Hepatic stellate cell (primary cell): ENCODE measurements at places on chromosomes 2 and 18.

DNA sequence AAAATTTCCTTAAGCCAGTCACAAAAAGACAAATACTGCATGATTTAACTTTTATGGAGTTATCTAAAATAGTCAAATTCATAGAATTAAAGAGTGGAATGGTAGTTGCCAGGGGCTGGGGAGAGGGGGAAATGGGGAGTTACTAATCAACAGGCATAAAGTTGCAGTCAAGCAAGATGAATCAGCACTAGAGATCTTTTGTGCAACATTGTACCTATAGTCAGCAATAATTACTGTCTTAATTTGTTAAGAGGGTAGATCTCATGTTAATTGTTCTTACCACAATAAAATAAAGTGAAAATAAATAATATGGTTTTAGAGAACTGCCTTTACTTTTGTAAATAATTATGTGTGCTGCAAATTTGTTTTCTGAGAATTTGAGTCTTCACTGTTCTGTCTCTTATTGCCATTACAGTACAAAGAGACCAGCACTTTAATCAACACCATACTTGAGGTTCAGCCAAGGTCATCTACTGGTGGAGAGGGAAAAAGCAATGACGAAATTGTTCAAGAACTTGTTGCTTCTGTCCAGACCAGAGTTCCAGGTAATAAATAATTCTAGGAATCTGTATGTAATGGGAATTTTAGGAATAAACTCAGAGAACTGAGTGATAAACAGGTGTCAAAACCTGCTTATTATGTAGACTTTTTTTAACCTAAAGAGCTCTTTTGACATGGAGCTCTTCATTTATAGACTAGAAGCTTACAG lies 75.5 kb downstream of the TRABD2A start:
- no peak for DNase-seq

DNA sequence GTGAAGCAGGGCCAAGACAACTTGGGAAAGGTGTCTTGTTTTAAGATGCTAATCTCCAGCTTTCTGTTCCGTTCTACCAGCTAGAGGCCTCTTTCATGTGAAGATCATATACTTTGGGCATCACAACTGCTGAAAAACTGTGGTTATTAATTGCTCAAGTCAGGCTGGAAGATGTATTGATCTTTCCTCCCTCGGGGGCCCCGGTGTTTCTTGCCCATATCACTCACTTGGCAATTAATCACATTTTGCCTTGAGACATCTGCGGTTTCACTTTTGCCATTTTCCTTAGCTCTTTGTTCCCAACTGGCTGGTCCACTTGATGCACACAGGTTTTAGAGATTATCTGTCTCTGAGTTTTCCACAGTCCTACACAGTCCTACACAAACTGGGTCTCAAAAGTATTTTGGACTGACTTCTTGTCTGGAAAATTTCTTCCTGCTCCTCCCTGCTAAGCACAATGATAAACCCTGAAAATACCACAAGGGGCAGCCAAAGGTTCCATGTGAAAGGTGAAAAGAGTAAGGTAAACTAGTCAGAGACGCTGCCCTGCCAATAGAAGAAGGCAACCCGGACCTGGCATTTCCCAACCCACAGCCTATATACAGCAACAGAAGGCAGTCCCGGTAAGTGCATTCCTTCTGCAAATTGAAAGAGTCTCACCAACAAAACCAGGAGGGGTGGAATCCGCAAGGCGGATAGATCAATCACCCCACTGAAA lies 181.0 kb downstream of the AFF3 start:
- DNase-seq, result no peak

GRCh38 chr2:149192427-149192826 lies 138.0 kb upstream of the LYPD6 start:
- no peak for DNase-seq

- DNase-seq, result no peak
Measured at GRCh38 chr2:163302141-163302540, 433.7 kb downstream of the FIGN start.

- no peak for DNase-seq
Measured at GRCh38 chr2:231394211-231395141, 1.0 kb upstream of the B3GNT7 start.

- no peak for DNase-seq
Measured at GRCh38 chr2:675460-675859, 1.7 kb downstream of the TMEM18 start.

- no peak for DNase-seq
Measured at GRCh38 chr18:9827211-9827792, 58.5 kb upstream of the TXNDC2 start.

GRCh38 chr2:103873716-103874351 lies 980.1 kb upstream of the POU3F3 start:
- no peak for DNase-seq

DNA sequence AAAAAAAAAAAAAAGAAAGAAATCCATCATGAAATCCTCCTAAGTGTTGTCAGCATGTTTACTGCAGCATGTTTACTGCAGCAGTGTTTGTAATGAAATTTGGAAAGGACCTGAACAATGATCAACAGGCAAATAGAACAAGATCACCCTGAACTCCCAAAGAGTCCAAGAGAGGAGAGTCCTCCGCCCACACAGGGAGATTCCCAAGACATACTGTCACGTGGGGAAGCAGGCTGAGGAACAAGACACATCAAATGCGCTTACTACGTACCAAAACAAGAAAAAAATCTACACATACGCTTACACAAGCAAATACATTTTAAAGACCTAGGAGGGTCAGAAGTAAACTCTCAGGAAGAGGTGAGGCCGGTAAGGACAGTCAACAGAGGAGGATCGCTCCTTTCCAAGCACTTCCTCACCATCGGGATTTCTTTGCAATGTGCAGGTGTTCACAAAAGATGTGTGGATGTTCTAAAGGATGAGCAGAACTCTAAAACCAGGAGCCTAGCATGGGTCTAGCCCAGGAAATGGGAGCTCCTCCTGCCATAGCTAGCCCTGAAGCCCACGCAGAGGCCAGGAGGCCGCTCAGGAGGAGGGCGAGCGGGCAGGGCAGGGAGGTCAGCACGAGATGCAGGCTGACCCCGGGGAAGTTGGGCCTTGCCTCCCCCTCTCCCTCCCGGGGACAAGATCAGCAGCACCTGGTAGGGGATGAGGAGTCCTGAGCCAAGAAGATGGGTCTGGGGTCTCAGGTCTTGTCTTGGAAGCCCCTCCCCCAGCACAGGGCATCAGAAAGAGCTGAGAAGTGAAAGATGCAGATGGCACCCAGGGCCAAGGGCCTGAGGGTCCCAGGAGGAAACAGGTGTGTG lies 66.4 kb downstream of the ZNF516 start:
- DNase-seq, result no peak

GRCh38 chr2:7915302-7916091 lies 766.4 kb upstream of the ID2 start:
- no peak for DNase-seq

GRCh38 chr2:95012881-95013550 lies 12.5 kb upstream of the MAL start:
- no peak for DNase-seq

- DNase-seq, result no peak
Measured at GRCh38 chr18:67650686-67651385, 134.3 kb upstream of the DSEL start.

DNA sequence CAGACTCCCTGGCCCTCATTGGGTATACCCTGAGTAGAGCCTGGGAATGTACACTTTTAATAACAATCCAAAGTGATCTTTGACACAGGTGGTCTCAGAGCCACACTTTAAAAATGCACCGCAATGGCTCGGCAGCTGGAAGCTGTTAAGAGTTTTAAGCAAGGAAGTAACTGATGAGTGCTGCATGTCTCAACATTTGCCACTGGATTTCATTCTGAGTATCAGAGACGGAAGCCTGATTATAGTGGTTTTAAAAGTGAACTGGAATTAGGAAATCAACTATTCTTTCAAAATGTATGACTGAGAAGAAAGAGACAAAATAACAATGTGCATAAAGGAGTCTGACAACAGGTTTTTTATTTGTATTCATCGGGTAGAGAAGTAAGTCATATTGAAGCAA lies 7.5 kb downstream of the MBOAT2 start:
- DNase-seq, result no peak

- no peak for DNase-seq
Measured at GRCh38 chr18:21406116-21406515, 164.1 kb downstream of the GREB1L start.

- DNase-seq, result peak; percentile 23
Measured at GRCh38 chr18:13374468-13375301, 156.1 kb downstream of the LDLRAD4 start.

DNA sequence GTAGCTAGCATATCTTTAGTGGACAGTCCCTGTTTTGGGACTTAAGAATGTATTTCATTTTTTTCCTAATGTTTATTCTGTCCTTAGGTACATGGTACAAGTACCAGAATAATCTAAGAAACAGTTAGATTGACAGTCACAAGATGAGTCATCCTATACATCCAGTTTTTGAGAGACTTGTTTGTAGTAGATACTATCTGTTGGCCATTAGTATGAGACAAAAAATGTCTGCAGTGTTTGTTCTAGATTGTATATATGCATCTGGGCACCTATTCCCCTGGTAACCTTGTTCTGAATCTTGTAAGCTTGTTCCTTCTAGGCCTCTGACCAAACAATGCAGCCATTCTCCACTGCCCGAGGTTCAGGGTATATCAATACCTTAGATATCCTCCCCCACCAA lies 1343.5 kb downstream of the SUCLG1 start:
- no peak for DNase-seq

DNA sequence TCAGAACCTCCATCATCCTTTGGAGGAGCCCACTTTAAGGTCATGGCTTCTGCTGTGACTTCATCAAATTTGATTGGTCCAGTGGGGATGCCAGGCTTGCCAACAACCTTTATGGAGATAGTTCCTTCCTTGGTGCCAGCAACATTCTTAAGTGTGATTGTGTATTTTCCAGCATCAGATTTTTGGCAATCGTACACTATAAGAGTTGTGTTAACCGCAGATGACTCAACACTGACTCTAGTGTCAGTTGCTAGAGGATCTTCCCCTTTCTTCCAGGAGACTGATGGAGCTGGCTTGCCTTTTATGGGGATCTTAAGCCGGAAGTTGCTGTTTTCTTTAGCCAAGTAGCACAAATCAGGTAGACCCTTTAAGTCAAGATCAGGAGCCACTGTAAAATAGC lies 98.7 kb downstream of the PLEKHA3 start:
- no peak for DNase-seq

DNA sequence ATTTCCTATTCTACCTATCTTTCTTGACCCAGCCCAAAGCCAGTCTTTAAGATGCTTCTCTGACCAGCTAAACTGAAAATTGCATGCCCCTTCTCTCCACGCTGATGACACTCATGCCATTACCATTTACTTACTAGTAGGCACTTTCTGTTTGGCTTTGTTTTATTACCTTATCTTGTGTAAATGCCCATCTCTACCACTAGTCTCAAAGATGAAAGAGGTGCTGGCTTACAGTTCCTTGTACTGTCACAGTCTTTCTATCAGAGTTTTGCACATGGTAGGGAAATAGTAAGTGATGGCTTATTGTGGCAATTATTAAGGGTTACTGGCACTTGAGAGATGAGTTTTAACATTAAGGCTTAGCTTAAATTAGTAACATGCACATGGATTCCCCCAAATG lies 352.1 kb downstream of the RBM43 start:
- DNase-seq, result no peak

DNA sequence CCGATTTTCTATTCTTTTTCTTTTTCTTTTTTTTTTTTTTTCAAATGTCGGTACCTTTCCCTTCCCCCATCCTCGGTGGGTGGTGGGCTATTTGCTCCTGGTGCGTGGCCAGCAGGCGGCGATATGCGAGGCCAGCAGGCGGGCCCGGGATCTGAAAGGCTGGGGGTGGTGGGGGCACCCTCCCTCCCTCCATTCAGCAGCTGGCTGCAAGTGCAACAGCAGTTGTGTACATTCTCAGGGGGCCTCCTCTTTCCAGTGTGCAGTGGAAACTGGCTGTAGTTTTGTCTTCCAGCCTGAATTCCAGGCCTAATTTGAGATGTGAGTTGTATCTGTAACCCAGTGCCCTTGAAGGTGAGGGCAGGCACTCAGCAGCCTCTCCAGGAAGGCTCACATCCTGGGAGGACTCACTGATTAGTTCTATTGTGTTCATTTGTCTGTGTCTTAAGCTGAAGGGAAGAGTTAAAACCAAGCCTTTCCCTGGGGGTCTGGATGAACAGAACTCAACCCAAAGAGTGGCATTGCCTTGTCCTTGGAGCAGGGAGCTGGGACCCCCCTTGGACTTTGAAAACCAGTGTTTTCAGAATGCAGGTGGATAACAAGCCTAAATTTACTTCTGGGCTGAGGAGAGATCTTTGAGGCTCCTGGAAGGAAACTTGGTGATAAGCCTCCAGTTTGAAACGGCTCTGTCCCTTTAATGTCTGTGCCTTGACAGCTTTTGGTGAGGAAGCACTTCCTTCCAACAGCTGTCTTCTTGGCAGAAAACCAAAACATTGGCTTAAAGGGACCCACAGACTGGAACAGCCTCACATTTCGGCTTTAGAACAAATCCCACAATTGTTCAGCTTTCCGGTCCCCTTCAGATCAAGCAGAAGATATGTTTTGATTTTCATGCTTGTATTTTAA lies 3.3 kb downstream of the MYCN start:
- no peak for DNase-seq

GRCh38 chr2:44184106-44184505 lies 15.4 kb downstream of the PPM1B start:
- no peak for DNase-seq

- DNase-seq, result no peak
Measured at GRCh38 chr2:167651406-167652151, 595.8 kb downstream of the STK39 start.

DNA sequence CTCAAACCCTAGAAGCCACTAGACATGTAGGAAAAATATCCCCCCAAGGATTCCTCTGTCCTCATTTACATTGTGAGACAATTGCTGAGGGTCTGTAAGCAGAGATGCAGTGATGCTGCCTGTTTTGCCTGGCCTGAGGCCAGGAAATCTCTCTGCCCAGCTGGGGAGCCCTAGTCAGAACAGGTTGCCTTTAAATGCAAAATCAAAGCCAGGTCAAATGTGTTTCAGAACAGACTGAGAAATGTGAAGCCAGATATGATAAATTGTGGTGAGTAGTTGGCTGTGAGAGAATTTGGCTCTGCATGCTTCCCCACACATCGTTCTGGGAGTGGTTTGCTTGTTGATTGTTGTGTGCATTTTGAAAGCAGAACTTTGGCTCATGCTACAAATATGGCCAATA lies 38.4 kb upstream of the NXPH2 start:
- DNase-seq, result no peak

- no peak for DNase-seq
Measured at GRCh38 chr18:62776024-62776570, 60.8 kb downstream of the PHLPP1 start.

DNA sequence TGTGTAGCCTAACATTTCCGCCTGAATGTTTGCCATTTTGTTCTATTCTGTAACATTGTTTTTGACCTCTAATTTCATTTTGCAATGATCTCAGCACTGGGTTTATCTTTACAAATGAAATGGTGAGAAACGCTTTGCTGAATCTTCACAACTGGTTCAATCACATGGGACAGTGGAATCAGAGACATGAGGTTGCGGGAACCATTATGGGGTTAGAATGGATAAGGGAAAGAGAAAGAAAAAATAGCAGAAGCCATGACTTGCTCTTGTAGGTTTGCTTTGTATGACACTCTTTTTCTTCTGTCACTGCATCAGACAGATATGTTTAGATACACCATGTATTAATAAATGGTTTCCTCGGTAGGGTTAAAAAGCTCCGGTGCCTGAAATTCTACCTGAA lies 114.3 kb upstream of the PELI1 start:
- DNase-seq, result no peak
